ENCODE measurements at places on chromosomes 3 and 15.

GRCh38 chr3:127062926-127063325, 80.0 kb downstream of the PLXNA1 start:
- no peak for DNase-seq

DNA sequence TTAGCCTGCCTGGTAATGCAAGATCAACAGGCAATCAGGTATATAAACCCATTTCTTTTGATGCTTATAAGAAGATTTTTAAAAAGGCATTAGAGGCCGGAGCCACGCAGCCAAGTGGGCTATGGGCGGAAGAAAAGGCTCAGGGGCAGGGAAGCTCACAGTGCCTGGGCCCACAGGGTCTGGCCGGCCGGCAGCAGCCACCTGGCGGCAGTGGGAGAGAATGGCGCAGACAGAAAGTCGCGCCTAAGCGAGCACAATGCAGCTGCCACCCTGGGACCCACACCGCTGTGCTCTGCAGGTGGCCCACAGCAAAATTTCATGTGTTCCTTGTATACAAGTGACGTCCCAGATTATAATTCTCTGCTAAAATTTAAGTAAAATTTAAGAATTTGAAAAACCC, 448.6 kb upstream of the RASGRP1 start:
- no peak for DNase-seq

DNA sequence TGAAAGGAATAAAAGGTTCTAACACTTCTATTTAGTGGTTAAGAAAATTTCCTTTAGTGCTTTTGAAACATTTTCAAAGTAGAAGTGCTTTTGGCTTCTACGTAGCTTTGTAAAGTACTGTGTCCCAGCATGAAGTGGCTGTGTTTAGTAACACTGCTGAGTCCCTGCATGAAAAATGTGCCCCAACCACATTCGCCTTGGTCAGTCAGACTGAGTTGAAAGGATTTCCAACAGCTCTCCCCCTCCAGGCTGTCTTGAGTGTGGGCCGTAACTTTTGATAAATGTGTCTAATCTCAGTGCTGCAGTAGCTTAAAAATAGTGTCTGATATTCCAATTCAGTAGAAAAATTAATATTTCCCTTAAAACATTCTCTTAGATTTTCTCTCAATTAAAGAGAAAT, 115.0 kb downstream of the NR1D2 start:
- no peak for DNase-seq

- no peak for DNase-seq
Observed at GRCh38 chr3:111963424-111963823, 15.4 kb upstream of the ABHD10 start.

- no peak for DNase-seq
Observed at GRCh38 chr3:112030901-112031300, 3.6 kb upstream of the TMPRSS7 start.

- DNase-seq: no peak
Observed at GRCh38 chr3:12553921-12554391, 2.9 kb upstream of the MKRN2 start.

DNA sequence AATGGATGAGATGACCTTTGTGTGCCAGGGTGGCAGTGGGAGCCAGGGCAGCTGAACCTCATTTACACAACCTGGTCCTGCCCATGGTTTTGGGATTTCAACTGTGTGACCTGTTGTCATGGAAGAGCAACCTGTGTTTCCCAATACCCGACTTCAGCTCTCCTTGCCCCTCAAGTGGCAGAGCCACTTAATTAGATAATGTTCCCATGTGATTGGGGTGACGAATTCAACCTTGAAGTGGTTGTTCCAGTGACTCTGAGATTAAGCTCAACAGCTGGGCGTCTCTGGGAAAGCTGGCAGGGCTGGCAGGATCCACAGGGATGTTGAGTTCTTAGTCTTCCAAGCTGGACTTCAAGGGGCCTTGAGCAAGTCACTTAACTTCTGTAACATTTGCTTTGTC, 71.0 kb downstream of the THSD4 start:
- no peak for DNase-seq

DNA sequence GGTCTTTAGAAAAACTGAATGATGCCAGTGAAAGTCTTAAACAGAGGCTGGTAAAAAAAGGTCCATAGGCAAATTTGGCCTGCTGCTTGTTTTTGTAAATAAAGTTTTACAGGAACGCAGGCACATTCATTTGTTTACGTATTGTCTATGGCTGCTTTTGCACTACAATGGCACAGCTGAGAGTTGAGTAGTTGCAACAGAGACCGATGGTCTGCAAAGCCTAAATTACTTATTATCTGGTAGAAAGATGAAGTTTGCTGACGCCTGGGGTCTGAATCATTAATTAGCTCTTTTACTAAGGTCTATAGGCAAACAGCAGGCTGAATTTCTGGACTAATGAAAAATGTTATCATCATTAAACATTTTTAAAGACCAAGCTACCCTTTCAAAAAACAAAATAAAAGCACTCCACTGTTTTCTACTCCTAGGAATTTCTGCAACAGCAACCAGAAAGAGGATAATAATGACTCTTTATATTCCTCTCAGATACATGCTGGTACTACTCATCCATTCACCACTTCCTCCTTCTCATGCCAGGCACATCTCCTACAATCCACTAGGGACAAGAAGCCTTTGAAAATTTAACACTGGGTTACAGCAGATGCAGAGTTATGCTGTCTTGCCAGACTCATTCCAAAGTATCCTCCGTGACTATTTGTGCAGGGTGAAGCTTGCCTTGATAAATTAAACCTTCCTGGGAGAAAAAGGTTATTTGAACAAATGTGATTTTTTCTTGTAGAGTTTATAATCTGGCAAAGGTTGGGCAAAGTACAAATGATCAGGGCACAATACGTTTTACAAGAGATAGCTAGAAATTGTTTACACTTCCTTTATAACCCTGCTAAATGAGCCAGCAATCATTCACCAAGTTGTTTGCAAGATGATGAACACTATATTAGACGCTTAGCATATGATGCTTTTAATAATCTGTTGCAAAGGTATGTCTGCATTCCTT, 6.0 kb downstream of the GATM start:
- DNase-seq: no peak

DNA sequence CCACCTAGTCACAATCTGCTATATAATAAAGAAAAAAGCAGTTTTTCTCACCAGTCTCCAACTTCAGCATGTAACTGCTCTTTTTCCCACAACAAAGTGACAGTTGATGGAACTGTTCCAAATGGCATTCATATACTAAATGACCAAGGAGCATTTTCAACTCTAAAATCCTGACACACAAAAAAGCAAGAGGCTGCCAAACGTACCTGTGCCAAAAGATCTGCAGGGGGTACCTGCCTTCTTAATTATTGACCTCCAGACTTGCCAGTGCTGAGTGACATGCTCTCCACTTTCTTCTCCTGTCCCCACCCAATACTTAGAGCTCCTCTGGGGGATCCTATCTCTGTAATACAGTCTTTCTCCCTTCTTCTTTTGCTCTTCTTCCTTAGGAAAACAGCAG, 18.0 kb downstream of the ZBED2 start:
- no peak for DNase-seq

DNA sequence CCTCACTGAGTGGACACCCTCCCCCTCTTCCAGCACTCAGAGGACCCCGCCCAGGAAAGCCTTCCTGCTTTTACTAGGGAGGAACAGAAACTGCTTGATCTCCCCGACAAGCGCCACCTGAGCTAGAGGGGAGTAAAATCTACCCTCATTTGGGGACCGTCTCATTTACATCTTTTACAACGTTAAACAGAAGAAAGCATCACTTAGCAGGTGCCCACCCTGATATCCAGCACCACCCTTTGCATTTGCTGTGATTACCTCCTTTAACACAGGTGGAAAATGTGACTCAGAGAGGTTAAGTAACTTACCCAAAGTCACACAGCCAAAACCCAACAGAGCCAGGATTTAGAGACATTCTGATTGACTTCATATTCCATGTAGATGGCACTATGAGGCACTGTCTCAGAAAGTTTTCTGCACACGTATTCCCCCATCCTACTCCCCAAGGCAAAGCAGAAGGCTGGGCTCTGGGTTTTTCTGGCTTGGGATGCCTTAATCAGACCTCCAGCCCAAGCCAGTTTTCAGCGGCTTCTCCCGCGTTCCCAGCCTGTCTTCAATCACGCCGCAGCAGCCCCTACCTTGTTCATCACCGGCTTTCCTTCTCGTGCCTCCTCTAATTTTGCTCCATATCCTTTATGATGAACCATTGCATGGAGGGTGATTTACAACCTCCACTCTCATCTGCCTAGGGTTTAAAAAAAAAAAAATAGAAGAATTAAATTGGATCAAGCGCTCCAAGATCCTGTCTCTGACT, 314.6 kb upstream of the PROK2 start:
- DNase-seq: no peak

- DNase-seq: no peak
Observed at GRCh38 chr15:47427463-47427862, 289.8 kb upstream of the SEMA6D start.

DNA sequence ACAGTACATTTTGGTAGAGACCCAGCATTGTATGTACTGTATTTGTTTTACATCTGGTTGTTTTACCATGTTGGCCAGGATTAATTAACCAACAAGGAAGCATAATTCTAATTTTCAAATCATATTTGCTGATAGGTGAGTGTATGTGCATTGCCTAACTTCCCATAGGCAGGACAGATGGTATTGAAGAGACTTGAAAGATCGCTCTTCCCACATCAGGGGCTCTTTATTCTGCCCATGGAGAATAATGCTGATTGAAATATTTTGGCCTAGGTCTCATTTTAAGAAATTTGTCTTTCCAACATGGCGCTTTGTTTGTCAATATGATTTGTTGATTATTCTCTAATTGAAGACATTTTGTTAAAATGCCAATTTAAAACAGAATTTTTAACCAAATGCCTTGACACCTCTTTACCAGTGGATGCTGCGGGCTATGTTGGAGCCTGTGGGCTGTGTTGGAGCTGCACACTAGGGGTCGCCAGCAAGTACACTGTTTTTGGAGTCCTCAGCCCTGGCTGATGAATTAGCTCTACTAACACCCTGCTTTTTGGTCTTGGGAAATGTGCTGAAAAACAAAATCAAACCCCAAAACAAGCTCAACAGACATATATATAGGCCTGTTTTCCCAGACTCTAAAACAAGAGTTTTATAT, 5.3 kb downstream of the P2RY12 start:
- DNase-seq: no peak

DNA sequence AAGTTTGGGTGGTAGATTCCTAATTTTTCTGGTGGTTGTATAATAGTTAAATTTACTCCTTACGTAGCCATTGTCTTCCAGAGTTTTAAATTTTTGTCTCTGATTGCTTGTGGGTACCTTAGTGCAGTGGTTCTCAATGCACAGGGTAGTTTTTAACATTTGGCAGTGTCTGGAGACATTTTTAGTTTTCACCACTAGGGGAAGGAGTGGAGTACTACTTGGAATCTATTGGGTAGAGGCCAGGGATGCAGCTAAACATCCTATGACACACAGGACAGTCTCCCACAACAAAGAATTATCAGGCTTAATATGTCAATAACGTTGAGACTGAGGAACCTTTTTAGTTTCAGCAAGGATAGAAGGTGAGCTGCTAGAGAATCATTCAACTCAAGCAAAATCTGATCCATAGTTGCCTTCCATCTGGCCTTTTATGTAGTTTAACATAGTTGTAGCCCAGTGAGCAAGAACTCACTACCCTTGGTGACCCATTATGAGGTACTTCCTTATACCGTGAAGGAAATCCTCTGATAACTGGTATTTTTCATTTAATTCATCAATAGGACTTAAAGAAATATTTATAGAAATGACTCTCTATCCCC, 8.6 kb upstream of the STX19 start:
- no peak for DNase-seq

DNA sequence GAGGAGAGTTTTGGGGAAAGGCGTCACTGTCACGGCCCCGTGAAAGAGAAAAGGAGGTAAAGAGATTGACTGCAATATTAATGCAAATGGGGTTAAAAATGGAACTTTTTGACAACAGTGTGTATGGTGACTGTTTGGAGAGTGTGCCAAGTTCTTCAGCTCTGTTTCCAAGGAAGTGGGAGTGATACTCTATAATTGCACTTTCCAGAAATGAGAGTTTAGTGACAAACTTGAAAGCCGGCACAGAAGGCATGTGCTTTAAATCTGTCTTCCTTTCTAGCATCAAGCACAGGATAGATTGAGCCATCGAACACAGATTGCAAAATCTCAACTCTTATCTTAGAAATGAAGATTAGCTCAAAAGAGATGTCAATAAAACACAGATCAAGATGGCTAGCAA, 51.9 kb upstream of the SNRPA1 start:
- no peak for DNase-seq

DNA sequence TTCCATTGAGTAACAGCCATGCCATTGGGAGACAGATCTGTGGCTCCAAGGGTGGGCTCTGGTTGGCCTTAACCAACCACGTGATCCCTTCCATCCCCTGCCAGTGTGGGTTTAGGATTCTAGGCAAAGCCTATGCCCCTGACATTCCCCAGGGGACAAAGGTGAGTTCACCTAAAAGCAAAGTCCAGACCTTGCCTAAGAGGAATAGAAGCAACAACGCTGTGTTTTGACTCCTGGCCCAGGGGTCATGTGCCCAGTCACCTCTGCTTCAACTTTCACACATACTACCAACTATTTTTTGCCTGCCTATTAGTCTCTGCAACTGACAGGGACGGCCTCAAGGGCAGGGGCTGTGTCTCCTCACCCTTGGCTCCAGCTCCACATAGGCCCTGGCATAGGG, 42.0 kb downstream of the FAM3D start:
- DNase-seq: no peak
